ENCODE measurements at places on chromosomes 5 and 9.

DNA sequence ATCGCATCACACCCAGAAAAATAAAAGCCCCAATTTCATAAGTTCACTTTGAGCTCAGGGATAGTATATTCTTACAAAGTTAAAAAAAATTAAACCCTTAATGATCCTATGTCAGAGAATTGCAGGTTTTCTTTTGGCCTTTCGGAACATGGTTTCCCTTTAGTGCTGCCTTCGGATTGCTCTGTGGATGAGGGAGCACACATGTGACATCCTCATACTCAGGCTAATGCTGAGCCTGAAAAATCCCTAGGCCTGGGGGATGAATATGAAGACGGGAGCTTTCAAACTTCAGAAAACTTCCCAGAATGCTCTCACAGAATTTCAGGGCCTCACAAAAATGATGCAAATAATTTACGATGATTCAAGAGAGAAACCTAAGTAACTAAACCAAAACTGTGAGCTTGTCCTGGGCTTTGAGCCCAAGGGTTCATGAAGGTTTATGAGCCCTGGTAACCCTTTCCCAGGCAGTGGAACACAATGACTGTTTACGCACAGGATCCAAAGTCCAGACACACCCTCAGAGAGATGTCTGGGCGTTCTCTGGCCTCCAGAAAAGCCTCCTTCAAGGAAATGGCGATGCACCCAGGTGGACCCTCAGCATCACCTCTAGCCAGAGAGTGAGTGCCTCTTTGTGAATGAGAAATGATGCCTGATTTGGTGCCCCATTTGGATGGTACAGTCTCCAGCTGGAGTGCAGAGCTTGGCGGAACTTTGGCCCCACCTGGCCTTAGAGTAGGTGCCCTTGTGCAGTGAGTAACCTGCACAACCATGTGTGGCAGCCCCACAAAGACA is 145.4 kb downstream of the ENTREP1 start:
- no peak for ATAC-seq

- ATAC-seq = no peak
Measured at GRCh38 chr5:26645659-26646058, 392.7 kb downstream of the CDH9 start.

DNA sequence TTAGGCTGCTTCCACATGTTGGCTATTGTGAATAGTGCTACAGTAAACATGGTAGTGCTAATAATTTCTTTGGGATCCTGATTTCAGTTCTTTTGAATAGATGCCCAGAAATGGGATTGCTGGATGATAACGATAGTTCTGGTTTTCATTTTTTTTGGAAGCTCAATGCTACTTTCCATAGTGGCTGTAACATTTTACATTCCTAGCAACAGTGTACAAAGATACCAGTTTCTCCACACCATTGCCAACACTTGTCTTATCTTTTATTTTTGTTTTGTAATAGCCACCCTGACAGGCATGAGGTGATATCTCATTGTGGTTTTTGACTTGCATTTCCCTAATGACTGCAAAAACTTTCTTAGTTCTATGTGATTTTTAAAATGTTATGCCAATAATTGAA is 68.8 kb upstream of the LRRC70 start:
- ATAC-seq = no peak

GRCh38 chr5:33994845-33995244 is 10.4 kb upstream of the SLC45A2 start:
- peak; percentile 47 for ATAC-seq

DNA sequence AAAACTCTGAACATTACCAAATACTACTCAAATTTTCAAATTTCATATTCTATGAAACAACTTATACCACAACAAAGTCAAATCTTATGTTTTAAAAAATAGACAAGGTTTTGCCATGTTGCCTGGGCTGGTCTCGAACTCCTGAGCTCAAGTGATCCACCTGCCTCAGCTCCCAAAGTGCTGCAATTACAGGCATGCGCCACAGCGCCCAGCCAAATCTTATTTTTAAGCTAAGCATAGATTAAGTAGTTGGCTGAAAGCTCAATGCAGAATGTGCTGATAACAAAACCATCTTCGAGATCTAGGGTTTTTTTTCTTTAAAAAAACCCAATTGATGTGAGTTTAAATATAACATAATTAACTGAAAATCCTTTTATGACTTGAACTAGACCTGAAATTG is 6.4 kb downstream of the LMBRD2 start:
- no peak for ATAC-seq

DNA sequence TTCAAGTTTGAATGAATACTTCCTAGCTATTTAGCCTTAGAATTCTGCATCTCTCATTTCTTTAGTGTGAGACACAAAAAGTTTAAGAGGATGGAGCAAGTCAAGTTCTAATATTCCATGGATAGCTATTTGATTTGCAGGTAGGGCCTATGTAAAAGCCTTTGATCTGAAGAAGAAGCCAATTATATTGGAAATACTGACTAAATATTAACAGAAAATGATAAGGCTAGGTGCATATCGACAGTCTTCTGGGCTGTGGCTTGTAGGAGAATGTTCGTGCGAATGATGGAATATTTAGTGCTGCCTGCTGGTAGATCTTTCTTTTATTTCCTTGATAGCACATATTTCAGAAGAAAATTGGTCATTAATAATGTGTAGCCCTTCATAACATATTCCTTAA is at the start of gene LECT2:
LECT2 (minus strand) TSS at position 85 of the 400 bp plus-strand sequence. CDS start 150 bp downstream, outside the sequence.
- no peak for ATAC-seq

DNA sequence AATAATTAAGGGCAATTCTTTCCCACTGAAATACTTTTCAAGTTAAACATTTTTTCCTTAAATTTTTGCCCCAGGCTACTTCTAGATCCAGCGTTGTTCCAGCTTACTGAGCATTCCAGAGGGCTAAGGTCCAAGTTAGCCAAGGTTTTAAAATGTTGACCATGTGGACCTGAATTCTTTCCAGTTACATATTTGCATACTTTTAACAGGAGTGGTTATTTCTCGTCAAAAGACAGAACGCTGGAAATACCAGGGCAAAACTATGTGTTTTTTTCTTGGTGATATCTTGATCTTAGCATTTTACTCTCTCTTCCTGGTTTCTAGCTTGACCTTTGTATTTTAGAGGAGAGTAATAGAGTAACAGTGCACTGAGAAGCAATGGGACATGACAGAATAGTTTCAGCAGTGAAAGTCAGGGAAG is 32.8 kb downstream of the TMC1 start:
- ATAC-seq = peak; percentile 79

DNA sequence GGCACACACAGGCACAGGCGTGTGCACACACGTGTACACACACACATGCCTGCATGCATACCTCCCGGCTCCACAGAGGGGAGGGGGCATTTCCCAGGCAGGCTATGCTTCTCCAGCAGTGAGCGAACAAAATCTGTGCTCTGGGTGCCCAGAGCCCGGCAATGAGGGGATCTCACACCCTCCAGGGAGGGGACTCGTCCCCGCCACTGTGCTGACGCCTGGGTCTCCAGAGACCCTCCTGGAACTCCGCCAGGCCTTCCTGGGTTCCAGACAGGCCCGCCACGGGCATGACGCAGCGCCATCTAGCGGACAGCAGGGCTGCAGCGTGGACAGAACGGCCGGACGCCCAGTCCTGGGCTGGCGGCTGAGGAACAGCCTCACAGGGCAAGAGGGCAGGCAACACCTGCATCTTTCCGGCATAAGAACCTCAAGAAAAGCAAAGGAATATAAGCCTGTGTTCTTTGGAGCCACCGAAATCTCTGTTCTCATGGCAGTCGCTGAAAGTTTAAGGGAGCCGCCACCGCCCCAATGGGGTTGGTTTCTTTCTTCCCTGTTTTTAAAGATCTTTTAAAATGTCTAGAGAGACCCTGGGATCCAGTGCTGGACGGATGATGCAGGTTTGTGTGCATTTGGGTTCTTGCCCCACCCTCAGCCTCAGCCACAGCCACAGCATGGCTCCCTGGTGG is 135.6 kb upstream of the PPP1R26 start:
- ATAC-seq = no peak

- ATAC-seq = no peak
Measured at GRCh38 chr5:107505763-107506534, 164.8 kb downstream of the EFNA5 start.

DNA sequence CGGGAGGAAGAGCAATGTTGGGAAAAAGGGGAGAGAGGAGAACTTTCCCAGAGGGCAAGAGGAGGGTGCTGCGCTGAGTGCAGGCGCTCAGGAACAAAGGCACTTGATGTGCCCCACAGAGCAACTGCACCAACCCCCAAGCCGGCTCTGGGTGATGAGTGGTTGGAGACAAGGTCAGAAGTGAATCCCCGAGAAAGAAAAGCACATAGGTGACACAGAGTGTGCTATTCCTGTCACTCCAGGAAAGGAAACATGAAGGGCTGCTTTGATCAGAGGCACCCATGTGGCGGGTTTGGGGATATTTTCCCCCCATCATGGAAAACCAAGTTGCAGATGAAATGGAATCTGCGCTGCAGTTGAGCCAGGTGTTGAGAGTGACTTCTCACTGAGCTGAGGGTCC is 20.7 kb upstream of the SLC25A48 start:
- ATAC-seq = no peak

DNA sequence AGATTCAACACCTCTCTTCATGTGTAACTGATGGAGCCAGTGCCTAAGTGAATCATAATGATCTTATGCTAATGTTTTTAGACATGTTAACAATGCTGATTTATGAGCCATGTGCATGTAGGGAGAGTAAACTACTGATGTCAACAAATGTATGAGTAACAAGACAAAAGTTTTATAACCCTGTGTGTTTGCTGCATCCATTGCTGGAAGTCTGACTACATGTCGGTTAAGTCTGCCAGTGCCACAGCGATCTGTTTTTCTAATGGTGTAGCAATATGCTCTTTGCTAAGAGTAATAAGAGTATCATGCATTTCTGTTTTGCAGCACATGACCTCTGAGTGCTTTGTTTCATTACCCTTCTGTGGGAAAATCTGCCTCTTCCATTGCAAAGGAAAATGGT is 26.4 kb upstream of the TMOD1 start:
- ATAC-seq = no peak

DNA sequence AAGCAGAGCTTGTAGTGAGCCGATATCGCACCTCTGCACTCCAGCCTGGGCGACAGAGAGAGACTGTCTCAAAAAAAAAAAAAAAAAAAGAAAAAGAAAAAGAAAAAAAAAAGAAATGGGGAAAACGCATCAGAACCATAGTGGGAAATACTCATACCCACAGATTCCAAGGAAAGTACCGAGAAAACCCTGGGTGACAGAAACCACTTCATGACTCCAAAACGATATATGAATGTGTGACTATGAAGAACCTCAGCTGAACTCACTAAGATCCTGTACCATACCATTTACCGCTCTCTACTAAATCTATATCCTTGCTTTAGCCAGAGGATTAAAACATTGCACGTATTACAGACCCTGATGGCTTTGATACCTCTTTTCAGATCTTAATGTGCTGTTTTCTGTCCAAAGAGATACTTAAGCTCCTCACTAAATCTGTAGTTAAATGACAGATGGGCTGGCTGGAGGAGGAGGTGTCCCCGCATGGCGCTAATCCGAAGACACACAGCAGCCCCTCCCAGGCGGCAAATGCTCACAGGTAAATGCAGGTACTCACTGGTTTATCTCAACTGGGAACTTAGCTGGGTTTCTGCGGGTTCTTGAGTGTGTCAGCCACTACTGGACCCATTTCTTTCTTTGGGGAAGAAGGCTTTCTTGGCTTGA is 2.8 kb downstream of the LPCAT1 start:
- no peak for ATAC-seq

DNA sequence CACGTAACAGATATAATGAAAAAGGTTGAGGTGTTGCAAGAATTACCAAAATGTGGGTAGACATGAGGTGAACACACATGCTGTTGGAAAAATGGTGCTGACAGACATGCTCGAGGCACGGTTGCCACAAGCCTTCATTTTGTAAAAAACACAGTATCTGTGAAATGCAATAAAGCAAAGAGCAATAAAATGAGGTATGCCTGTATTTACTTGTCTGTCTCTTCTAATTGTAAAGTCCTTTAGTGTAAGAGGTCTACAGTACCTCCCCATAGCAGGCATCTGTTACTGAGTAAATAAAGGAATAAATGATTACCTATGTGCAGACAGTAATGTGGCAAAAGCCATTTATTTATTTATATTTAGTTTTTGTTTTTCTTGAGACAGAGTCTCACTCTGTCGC is 3.0 kb upstream of the CAST start:
- ATAC-seq = no peak

DNA sequence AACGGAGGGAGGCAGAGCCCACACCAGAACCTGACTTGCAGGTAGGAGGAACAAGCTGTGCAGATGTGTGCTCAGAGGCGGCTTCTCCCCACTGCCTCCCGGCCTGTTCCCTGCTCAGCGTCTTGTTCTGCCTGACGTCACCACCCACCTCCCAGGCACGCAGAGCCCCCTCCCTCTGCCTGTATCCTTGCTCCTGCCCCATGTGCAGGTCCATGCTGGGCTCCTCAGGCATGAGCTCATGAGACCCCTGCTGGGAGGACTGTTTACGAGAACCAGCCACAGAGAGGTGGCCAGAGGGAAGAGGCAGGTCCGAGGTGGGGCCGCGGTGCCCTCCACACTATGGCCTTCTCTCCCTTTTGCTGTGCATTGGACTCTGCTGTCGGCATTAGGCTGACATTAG is 45.5 kb downstream of the SLC6A3 start:
- no peak for ATAC-seq

Measured in SK-N-SH treated with all-trans-retinoic acid at 6 μM for 48 hours (cell line).